ENCODE measurements at places on chromosomes 13 and 19. TPM values are rescaled to one million over a fixed set of nuclear protein-coding genes. Genes with fewer than 3 reads are reported as not detected.

GRCh38 chr13:113327766-113328471 is 30.9 kb downstream of the LAMP1 start:
- DNase-seq = no peak

DNA sequence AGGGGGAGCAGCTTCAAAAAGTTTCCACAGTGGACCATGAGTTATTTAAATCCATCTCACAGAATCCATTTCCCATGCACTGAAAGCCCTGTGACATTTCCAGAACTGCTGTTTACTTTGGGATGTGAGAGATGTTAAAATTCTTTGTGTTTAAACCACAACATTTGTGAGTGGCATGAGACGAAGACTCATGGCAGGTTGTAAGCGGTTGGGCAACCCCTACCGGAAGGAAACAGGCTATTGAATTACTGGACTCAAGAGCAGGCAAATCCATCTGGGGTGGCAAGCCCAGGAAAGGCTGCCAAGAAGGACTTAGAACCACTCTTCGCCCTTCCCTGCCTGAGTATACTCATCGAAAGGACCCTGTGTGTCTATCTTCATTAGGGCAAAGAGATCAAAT is 22.3 kb upstream of the CLDN10 start:
- DNase-seq = no peak

DNA sequence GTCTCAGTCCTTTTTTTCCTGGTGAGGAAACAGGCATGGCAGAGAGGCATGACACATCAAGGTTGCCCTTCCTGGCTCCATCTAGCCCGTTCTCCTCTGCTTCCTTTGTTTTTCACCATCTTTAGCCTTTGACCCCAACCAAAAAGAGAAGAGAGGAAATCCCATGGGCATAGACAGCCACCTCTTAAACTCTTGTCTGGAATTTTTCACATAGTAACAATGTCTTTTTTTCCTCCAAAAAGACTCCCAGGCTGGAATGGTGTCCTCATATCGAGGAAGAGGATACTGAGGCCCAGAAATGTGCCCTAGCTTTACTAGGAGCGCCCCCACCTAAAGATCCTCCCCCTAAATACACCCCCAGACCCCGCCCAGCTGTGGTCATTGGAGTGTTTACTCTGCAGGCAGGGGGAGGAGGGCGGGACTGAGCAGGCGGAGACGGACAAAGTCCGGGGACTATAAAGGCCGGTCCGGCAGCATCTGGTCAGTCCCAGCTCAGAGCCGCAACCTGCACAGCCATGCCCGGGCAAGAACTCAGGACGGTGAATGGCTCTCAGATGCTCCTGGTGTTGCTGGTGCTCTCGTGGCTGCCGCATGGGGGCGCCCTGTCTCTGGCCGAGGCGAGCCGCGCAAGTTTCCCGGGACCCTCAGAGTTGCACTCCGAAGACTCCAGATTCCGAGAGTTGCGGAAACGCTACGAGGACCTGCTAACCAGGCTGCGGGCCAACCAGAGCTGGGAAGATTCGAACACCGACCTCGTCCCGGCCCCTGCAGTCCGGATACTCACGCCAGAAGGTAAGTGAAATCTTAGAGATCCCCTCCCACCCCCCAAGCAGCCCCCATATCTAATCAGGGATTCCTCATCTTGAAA is at the start of gene GDF15:
Gene GDF15 (plus strand): TSS at position 484 of the 868 bp plus-strand sequence. CDS start 32 bp downstream, at position 516.
- peak; percentile 94 for DNase-seq

GRCh38 chr19:35512831-35513627 is 420 bp downstream of the DMKN start:
- DNase-seq = no peak

- no peak for DNase-seq
These were observed 525.1 kb upstream of the NBEA start for GRCh38 chr13:34416971-34417380.

- DNase-seq = no peak
These were observed 33.1 kb downstream of the MYO16 start for GRCh38 chr13:108662528-108662927.

Gene SLC25A41
- 0.43 TPM for total RNA-seq

Gene PSG11
- total RNA-seq = not detected

DNA sequence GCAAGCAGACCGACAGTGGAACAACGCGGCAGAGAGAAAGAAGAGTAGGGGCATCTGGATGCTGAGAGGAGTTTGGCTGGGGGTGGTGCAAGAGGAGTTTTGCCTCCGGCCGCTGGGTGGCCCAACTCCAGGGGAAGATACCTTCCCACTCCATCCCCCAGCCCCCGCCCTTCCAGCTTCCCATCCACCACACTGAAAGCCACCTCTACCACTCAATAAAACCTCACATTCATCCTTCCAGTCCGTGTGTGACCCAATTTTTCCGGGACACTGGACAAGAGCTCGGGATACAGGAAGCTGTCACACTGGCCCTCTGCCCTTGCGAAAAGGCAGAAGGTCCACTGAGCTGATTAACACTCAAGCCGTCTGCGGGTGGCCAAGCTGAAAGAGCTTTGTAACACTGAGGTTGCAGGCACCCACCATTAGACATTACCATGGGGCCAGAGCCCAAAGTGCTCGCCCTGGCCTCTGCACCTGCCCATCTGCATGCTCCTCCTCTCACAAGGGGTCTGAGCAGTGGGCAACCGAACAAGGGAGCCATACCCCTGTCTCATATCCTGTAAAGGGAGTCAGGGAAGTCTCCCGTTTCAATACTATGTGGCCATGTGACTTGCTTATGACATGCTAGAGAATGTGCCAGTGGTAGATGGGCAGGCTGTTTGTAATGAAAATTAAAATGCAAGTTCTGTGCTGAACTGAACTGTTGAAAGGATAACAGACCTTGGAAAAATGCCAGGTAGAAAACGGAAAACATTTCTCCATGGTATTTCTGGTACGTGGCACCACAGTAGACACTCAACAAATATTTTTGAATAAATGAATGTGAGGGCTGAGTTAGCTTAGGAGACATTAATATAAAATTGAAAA is 205.1 kb upstream of the STARD13 start:
- no peak for DNase-seq

- DNase-seq = no peak
These were observed 22.5 kb upstream of the ZNF845 start for GRCh38 chr19:53311044-53311443.

- DNase-seq = peak; percentile 10
These were observed 525.1 kb downstream of the LMO7 start for GRCh38 chr13:76160961-76161925.

Gene CEACAM4
- total RNA-seq = not detected

Gene SLC15A1
- 27.2 TPM for total RNA-seq

Gene B3GNT3
- 77.6 TPM for total RNA-seq

- DNase-seq = no peak
These were observed 16.3 kb downstream of the CHERP start for GRCh38 chr19:16525751-16526481.

DNA sequence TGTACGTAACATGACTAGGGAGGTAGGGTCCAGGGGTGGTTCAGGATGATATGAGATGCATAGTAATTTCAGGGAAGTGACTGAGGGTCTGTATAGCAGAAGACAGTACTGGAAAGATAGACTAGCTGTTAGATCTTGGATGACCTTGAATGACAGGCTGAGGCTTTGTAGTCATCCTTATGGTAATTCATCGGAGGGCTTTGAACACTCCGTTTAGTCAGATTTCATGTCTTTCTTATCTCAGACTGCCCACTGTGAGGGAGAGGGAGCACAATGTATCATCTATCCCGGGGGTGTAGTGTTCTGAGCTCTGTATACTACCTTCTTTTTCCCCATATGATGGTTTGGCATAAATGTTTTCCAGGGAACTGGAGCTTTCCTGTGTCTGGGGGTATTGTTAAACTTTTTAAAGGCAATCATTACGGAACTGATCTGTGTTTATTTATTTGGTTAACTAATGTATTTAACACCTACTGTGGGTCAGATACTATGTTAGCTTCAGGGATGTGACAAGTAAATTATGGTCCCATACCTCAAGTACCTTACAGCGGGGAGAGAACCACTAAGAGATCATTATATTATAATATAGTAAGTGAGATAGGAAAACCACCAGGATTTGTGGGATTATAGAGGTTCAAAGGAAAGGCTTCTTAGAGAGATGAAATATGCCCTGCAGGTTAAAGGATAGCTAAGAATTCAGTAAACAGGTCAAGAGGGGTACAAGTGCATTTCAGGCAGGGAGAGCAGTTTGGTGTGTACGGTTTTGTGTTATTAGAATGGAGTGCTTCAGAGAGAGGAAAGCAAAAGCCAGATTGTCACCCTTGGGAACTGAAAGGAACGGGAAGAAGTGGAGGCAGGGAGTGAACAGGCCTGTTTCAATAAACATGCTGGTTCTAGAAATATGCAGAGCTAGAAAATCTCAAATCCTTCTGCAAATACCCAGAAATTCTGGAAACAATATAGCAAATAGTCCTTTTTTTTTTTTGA is 164.8 kb upstream of the KL start:
- no peak for DNase-seq

DNA sequence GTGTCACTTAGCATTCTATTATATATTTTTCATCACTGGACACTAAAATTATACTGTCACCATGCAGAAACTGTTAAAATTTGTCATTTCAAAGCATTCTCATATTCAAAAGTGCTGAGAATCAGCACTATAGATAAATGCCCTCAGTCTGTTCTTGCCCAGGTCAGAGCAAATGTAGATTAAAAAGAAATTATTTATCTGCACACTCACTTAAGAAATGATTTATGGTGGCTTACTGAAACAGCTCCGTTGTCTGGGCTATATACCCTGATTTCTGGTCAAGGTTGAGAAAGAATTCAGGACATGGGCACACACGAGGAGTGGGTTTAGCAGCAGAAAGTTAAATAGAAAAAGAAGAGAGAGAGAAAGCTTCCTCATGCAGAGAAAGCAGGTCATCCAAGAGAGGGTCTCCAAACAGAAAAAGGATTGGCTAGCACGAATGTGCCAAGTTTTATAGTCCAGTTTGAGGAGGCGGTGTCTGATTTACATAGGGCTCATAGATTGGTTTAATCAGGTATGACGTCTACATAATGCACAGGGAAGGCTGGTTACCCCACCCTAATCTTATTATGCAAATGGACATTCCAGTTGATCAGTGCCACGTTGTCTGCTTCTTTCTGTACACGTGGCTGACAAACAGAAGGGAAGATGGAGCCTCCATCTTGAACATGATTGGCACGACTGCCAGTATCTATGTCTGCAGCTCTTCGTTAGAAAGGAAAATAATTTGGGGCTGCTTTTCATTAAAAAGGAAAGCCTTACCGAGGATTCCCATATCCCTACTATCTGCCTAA is 47.3 kb upstream of the N4BP2L1 start:
- no peak for DNase-seq

DNA sequence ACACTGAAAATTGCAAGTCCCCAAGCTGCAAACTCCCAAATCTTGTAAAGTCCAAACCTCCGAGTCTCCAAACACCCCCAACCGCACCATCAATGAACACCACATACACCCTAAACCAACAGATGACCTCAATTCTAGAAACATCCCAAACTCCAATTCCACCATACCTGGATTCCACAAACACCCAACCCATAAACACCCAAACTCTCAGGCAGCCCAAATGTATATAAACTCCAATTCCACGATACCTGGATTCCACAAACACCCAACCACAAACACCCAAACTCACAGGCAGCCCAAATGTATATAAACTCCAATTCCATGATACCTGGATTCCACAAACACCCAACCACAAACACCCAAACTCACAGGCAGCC is 470 bp downstream of the C3 start:
- no peak for DNase-seq

GRCh38 chr19:10191347-10191746 is 3.4 kb downstream of the DNMT1 start:
- DNase-seq = no peak

DNA sequence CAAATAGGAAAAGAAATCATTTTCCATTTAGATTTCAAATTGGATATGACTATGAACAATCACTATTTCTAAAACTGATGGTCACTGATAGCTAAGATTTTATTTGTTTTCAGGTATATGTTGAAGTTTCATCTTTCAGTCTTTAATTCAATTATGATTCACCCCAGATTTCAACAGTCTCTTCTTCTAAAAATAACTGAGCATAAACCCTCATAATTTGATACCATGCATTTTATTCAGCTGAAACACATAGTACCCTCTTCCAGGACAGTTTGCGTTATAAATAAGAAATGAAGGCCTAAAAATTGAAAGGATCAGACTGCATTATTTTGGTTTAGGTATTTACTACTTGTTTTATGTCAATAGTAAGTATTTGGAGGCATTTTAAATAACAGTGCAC is 428.5 kb upstream of the NBEA start:
- DNase-seq = no peak

Gene CCDC169
- total RNA-seq = 0.26 TPM

Gene IPO5
- total RNA-seq = 66.6 TPM

DNA sequence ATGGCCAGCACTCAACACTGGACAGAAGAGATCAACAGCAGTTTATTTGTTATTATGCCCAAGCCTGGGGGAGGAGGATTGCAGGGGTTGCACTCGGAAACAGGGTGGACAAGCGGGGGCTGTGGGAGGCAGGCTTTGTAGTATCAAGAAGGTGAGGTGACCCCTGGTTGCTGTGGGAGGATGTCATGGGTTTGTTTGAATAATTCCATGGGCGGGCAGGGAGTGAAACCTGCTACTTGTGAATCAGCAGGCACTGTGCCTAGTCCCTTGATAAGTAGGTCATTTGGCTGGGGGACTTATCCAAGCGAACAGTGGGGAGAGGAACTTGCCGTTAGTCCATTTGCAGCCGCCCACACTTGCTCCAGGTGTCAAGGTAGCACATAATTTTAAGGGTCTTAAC is 84.4 kb upstream of the KCTD15 start:
- no peak for DNase-seq

Gene DMAC2
- 61.0 TPM for total RNA-seq

- no peak for DNase-seq
These were observed 36.1 kb downstream of the GADD45B start for GRCh38 chr19:2511991-2512390.
